ENCODE measurements at places on chromosomes 4 and X.

DNA sequence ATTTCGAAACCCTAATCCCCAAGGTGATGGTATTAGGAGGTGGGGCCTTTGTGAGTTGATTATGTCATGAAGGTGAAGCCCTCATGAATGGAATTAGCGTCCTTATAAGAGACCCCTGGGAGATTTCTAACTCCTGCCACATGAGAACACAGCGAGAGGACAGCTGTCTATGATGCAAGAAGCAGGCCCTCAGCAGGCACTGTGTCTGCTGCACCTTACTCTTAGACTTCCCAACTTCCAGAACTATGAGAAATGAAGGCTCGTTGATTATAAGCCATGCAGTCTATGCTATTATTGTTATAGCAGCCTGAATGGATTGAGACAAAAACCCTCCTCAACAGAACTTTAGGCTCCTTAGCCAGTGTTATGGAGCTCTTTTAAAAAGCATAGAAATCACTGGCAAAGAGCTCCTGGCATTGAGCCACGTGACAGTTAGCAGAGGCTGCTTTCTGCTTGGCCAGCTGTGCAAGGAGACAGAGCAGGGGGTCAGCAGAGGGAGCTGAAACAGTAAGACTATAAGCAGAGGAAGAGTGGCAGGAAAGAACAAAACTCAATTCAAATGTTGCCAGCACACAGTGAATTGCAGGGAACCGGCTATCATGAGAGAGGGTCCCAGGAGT is 219.2 kb upstream of the FAT1 start:
- no peak for DNase-seq

- no peak for DNase-seq
Observed at GRCh38 chr4:105128208-105128607, 18.5 kb upstream of the TET2 start.

DNA sequence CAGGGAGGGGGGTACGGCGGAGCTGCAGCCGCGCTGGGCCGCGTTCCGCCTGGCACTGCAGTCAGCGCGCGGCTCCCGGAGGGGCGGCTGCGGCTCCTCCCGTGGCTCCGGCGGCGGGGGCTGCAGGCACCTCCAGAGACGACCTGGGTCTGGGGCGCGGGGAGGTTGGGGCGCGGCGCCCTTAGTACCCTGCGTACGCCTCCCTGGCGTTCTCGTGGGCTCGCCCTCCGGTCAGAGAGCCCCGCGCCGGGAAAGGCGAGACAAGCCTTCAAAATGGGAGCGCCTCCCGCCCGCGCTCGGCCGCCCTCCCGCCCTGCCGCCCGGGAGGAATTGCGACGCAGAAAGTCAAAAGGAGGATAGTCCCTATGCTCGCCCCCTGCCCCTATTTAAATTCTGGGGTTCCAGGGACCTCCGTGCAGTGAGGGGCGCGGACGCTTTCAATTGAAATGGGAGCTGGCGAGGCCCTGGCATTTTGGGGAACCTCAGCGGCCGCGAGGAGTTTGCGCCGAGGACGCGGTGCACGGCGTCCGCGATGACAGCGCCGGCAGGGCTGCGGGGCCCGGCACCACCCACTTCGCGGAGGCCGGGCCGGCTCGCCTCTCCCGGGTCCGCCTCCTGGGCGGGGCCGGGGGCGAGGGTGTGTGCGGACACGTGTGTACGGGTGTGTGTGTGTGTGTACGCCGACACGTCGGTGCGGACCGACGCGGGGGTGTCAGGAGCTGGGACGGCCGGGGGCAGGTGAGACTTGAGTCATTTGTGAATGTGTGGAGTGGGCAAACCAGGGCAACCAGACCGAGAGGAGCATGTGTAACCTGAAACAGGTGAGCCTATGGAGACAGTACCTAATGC is 544 bp downstream of the HERC3 start:
- peak; percentile 52 for DNase-seq

GRCh38 chr4:143354990-143355389 is 18.3 kb downstream of the GAB1 start:
- DNase-seq: no peak

- DNase-seq: no peak
Observed at GRCh38 chrX:9966775-9967408, at the start of gene CLDN34. Gene CLDN34, plus strand, starts transcription at chrX:9967358. Its CDS starts 0 bp downstream, at chrX:9967358.

DNA sequence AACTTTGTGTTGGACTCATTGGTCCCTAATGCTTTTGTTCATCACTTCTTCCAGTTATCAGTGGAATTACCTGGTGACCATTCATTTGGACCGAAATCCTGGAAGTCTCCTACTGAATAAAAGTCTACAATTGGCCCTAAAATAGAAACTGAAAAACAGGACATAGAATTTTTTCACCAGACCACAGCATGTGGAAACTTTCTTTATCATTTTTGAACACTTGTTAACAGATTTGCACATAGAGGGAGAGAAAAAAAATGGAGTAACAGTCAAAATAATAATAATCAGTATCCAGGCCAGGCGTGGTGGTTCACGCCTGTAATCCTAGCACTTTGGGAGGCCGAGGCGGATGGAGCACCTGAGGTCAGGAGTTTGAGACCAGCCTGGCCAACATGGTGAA is 7.1 kb downstream of the EPGN start:
- no peak for DNase-seq

DNA sequence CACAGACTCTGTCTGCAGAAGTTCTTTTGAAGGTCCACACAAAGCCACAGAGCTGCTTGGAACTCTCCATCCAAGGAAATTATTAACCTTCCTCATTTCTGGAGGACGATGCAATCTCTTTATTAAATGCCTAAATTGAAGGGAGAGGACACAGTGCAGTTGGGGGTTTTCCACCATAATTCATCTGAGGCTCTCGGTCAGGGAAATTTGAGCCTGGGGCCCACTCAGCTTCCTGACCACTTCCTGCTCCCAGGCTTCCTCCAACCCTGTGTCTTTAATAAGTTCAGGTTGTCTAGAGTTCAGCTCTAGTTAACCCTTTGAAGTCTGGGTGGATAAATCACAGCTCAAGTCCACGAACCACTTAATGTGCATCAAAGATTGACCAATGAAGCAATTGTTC is 58.5 kb downstream of the PRPS1 start:
- DNase-seq: peak; percentile 8

DNA sequence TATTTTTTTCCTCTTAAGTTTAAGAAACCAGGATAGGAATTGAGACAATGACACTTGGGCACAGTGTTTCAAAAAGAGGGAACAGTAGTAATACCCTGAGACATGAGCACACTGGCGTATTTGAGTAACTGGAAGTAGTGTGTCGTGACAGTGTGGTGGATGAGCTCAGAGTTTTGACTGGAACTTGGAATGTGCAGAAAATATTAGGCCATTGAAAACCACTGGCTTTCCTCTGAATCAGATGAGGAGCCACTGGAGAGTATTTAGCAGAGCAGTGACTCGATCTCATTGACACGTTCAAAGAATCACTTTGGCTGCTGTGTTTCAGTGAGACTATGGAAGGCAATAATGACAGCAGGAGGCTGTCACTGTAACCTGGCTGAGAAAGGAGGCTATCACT is 1531.2 kb downstream of the STIM2 start:
- no peak for DNase-seq

DNA sequence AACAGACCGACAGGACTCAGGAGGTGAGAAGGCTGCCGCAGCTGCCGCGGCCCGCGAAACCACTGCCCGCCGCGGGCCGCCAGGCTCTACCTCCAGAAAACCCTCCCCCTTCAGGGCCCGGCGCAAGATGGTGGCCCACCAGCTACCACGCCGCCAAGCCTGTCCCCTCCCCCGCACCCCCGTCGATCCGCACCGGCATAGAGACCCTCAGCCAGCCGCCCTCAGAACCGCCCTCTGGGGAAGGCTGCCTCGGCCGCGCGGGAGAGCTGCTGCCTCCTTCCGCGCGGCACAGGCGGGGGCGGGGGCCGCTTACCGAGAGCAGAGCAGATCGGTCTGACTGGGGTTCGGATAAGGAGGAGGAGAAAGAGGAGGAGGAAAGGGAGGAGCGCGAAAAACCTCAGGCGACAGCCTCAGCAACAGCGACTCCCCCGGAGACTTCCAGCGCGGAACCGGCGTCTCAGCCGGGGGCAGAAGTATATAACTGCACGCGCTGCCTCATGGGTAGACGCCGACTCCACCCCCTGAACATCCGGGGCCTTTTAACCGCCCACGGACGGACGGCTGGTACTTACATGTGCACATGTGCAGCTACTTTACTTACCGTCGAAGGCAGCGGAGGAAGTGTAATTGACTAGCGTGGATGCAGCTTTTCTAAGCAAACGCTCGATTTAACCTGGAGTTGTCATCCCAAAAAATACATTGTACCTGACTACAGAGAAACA is at the start of gene ZNF280C:
Gene ZNF280C (minus strand): TSS at position 451 of the 722 bp plus-strand sequence. CDS start 8,450 bp downstream, outside the sequence.
- DNase-seq: peak; percentile 52

All from HTR-8/SVneo (cell line).